Stimulated activated CD4-positive, alpha-beta T cell treated with anti-CD3 and anti-CD28 coated beads, Interleukin-1b, Interleukin-23, amount 100 ng/mL, for 48 hours (primary cell): ENCODE measurements at places on chromosomes 4 and X.

GRCh38 chrX:153816831-153817690 is 13.3 kb downstream of the PDZD4 start:
- peak; percentile 30 for DNase-seq

- no peak for DNase-seq
These were observed 9.5 kb downstream of the ADH1A start for GRCh38 chr4:99281261-99281660.

DNA sequence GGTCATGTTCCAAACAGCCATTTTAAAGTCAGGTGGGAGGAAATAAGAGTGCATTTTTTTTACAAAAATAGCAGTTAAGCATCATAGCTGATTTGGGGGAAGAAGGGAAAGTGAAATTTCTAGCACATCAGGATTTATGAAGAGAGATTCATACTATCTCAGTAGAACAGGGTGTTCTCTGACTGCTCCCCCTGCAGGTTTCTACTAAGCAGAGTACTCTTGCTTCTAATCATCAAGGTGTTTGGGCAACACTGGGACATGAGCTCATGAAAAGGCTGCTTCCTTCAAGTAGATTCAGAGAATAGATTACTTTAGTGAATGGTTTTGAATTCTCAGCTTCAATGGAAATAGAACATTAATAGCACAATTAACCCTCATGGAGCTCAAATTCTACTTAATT is 591.4 kb upstream of the PCDH10 start:
- DNase-seq: no peak

- DNase-seq: no peak
These were observed 233.8 kb upstream of the CPEB2 start for GRCh38 chr4:14768449-14768848.

DNA sequence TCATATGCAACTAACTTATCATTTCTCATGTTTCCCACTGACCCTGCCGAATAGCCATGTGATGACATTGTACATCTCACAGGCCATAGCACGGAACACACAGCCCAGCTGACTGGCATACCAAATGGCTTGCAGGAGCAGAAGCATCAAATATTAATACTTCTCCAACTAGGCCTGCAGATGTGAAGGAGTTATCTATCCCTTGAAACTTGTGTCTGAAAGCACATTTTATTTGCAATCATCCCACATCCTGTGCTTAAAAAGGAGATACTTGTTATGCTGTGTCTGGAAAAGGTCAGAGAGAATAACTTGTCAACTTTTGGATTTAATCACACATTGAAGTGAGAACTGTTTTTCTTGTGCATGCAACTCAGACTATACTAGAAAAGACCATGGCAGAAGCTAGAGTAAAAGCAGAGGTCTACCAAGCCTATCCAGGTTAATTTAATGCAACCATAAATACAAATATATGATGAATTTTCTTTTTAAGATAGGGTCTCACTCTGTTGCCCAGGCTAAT is 100.4 kb downstream of the IRF2 start:
- no peak for DNase-seq
